ENCODE measurements at places on chromosomes 3 and 15.

- DNase-seq = no peak
Observed at GRCh38 chr3:127011270-127011992, 28.5 kb downstream of the PLXNA1 start.

- no peak for DNase-seq
Observed at GRCh38 chr3:135145581-135145980, 350.5 kb downstream of the EPHB1 start.

DNA sequence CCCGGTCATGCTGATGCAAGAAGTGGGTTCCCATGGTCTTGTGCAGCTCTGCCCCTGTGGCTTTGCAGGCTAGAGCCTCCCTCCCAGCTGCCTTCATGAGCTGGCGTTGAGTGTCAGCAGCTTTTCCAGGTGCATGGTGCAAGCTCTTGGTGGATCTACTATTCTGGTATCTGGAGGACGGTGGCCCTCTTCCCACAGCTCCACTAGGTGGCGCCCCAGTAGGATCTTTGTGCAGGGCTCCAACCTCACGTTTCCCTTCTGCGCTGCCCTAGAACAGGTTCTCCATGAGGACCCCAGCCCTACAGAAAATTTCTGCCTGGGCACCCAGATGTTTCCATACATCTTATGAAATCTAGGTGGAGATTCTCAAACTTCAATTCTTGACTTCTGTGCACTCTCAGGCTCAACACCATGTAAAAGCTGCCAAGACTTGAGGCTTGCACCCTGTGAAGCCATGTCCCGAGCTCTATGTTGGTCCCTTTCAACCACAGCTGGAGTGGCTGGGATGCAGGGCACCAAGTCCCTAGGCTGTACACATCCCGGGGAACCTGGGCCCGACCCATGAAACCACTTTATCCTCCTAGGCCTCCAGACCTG is 238.4 kb upstream of the MDFIC2 start:
- peak; percentile 51 for DNase-seq

GRCh38 chr3:108102420-108103039 is 11.7 kb upstream of the CD47 start:
- no peak for DNase-seq

GRCh38 chr3:136166507-136166906 is 29.6 kb downstream of the MSL2 start:
- no peak for DNase-seq

Data from SJSA1 (cell line).